Activated CD4-positive, CD25-positive, alpha-beta regulatory T cell (primary cell): ENCODE measurements at places on chromosomes 2 and 18.
A peak's percentile ranks its signal among the peaks of the same experiment; 100 is the strongest.

GRCh38 chr2:111898703-111899514 is 502 bp downstream of the MERTK start:
- no peak for DNase-seq

GRCh38 chr18:32920796-32921787 is 148.3 kb upstream of the KLHL14 start:
- DNase-seq, result no peak

GRCh38 chr2:105873281-105873680 is 128.6 kb downstream of the NCK2 start:
- DNase-seq, result no peak

DNA sequence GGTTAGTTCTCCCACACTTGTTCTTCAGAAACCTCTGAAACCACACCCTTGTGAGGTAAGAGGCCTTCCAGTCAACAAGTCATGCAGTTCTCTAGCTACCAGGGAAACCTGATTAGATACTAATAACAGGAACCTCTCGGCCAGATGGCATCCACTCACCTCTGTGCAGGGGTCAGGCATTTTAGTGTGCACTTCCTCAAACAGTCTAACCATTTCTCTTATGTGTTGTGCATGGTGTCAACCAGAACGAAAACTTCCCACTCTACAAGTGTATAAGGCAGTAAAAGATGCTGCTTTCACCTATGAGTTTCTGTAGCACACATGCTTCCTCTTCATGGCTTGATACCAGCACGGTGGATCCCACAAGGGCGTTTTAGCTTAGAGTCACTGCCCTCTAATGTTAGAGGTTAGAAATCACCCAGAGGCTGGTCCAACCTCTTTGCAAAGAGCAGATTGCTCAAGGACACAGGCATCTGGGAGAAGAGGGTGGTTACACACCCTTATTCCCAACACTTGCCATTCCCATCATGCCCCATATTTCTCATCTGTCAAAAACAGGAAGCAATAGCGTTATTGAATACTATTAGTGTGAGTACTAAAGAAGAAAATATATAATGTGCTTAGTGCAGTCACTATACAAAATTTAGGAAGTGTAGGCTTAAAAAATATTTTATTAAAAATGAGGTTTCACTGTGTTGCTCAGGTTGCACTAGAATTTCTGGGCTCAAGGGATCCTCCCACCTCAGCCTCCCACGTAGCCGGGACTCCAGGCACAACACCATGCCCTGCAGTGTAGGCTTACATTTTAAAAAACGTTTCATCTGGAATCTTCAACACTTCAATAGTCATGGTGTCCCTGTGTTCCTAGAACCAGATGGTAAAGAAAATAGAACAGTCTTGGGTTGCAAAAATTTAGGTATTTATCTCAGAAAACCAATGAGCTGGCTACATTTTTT is 34.5 kb upstream of the RAB31 start:
- no peak for DNase-seq

GRCh38 chr2:188978291-188979081 is 4.3 kb downstream of the COL3A1 start:
- DNase-seq, result no peak

DNA sequence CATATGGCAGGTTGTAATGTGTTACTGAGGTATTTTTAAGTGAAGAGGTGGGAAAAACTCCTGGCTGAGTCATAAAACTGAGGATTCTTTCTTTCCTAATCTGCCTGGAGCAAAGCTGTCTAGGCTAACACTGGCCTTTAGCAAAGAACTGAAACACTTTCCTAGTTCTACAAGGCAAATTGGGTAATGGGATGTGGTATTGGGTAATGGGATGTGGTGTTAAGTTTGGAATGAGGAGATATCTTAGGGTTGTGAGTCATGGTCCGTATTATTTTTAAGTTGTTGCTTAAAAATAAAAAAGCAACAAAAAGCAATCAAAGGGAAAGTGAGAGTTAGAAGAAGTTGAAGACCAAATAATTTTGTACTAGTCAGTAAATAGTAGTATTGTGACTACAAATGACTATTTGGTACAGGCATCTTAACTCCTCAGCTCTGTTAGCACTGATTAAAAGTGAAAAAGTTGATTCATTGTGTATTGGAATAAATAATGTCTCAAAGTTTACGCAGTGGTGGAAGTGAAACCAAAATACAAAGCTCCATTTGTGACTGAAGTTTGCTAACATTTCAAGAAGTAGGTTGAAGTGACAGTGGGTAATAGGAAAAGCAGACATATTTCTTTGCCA is 216.8 kb downstream of the CAMKMT start:
- no peak for DNase-seq

- DNase-seq, result no peak
Observed at GRCh38 chr2:3784731-3785130, 81.4 kb downstream of the DCDC2C start.

DNA sequence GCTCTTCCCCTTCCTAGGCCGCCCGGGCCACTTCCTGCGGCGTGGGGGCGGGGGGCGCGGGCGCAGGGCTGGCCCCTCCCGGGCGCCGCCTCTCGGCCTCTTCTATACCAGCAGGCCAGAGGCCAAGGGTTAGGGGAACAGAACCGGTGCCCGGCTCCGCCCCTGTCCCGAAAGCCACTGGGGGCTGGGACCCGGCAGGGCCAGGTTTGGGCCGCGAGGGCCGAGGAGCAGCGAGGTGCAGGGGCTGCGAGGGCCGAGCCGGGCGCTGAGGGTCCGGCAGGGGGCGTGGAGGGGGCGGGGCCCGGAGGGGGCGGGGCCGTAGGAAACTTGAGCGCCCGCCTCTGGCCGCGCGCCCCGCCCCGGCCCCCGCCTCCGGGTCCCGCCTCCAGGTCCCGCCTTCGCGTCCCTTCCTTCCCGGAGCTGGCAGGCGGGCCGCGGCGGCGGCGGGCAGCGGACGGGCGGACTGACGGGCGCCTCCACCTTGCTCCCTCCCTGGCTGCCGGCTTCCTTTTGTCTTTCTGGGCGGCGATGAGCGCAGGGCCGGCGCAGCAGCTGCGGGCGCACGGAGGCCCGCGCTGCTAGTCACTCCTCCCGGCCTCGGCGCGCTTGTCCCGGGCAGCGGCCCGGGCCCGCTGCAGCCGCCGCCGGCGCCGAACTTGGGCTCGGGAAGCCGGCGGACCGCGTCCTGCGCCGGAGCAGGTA is at the start of gene HPCAL1:
TSS of gene HPCAL1 (plus strand) at position 426 of the 702 bp plus-strand sequence. CDS start 116,854 bp downstream, outside the sequence.
- peak; percentile 72 for DNase-seq

- no peak for DNase-seq
Observed at GRCh38 chr18:63291278-63291677, 28.3 kb downstream of the BCL2 start.

GRCh38 chr18:62710417-62710816 is 4.9 kb upstream of the PHLPP1 start:
- DNase-seq, result no peak

DNA sequence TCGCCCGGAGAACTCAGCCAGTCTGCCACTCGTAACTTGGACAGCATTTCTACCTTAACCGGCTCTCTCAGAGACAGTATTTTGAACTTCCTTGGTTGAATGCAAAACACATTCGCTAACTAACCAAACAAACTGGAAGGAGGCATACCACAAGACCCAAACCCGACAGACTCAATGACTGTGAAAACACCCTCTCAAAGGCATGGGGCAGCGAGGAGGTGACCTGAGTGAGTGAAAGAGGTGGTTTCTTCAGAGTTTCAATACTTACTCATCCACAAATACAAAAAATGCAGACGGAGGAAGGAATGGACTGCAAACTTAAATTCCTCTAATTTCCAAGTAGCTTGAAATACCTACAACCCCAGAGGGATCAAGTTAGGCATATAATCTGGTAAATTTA is 132.9 kb downstream of the GAREM1 start:
- no peak for DNase-seq

DNA sequence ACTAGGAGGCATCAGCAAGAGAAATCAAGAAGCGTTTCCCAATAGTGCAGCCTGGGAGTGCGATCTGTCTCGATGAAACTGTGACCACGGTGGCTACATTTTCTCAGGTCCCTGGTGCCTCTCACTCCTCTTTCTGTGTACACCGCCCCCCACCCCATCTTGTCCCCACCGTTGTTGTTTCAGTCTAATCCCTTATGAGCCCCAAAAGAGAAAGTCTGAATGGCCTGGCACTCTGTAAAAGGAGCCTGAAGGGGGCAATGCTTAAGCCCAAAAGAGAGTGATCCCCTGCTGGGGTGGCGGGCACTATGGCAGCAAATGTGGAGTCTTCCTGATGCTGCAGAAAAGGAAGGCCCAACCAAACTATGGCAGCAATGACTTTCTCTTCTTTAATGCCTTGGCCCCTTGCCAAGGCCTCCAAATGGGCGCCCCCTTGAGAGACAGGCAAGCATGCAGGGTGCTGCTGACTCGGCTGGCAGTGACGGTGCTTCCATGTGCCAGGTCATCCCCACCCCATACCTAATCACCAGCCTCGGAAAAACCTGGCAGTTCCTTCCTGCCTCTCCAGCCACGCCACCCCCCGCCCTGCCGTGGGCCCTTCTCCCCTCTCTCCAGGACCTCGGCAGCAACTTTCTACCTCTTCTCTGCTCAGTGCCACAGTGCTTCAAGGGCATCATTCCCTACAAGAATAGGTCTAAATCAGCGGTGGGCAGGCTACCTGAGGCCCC is 123.0 kb downstream of the CYP26B1 start:
- no peak for DNase-seq

- no peak for DNase-seq
Observed at GRCh38 chr2:148512501-148512900, 132.1 kb upstream of the EPC2 start.

DNA sequence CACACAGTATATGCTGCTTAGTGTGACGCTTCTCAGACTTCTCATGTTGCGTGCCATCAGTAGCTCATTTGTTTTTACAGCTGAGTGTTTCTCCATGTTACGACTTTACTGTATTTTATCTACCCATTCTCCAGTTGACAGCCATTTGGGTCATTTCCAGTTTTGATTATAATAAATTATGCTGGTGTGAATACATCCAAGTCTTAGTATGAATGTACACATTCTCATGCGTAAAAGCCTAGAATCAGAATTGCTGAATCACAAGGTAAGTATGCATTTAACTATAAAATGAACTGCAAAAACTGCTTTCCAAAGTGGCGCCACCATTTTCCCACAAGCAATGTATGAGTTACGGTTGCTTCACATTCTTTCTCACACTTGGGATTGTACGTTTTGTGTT is 184.2 kb upstream of the SLC35G4 start:
- no peak for DNase-seq

- no peak for DNase-seq
Observed at GRCh38 chr2:119333360-119333759, 33.3 kb downstream of the C2orf76 start.

DNA sequence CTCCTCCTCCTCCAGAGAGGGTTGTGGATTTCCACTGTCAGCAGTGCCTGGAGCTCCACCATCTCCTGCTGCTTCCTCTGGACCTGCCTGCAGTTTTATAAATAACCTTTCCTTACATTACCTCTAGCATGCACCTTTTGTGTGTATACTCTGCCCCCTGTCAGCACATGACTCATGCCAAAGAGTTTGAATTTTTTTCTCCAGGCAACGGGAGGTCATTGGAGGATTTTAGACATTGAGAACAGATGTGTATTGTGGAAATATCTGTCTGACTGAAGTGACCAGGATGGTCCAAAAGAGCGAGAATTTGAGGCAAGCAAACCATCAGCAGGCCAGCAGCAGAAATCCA is 31.7 kb downstream of the IL37 start:
- no peak for DNase-seq

DNA sequence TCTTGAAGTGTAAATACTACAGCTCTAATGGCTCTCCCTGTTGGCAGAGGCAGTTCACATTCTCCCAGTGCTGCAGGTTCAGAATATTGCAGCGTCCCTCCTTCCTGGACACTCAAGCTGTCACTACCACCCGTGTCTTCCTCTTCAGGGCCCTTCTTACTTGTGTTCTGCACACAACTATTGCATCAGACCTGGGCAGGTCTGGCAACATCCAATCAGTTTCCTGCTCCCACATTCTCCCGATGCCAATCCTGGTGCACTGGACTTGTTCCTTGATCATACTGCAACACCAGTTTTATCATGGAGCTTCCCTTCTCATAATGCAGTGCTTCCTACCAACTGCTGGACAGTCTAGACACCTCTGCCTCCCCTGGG is 161.5 kb downstream of the CAPN13 start:
- DNase-seq, result no peak

- DNase-seq, result no peak
Observed at GRCh38 chr2:219059375-219059724, 1.4 kb downstream of the IHH start.

DNA sequence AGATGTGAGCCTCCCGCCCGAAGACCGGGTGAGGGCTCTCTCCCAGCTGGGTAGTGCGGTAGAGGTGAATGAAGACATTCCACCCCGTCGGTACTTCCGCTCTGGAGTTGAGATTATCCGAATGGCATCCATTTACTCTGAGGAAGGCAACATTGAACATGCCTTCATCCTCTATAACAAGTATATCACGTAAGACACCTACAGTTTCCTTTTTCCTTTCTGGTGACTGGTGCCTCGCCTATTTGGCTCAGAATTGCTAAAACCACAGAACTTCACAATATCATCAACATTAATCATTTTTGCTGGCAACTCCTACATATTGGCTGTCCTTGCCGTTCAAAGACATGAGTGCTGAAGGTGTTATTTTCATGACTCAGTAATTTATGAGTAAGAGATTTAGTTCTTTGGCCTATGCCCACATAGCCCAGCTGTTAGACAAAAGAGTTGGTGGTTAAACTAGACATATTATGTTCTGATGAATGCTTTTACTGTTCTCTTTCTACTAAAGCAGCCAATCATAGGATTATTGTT is 2.2 kb downstream of the STAMBP start:
- DNase-seq, result no peak

DNA sequence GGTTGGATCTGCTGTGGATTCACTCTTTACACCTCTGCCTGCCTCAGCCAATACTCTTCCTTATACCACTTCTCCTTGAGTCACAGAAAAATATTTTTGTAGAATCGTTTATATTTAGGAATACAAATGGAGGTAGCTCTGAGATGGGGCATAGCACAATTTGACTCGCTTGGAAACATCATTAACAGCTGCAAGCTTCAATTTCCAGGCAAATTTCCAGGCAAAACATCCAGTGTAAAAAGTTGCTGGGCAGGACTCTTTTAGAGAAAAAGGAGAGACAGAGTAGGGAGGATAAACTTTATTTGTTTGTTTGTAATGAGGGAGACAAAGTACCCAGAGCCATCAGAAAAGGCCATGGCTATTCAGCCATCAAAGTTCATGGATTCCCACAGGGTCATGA is 74.4 kb upstream of the SOX11 start:
- DNase-seq, result no peak

DNA sequence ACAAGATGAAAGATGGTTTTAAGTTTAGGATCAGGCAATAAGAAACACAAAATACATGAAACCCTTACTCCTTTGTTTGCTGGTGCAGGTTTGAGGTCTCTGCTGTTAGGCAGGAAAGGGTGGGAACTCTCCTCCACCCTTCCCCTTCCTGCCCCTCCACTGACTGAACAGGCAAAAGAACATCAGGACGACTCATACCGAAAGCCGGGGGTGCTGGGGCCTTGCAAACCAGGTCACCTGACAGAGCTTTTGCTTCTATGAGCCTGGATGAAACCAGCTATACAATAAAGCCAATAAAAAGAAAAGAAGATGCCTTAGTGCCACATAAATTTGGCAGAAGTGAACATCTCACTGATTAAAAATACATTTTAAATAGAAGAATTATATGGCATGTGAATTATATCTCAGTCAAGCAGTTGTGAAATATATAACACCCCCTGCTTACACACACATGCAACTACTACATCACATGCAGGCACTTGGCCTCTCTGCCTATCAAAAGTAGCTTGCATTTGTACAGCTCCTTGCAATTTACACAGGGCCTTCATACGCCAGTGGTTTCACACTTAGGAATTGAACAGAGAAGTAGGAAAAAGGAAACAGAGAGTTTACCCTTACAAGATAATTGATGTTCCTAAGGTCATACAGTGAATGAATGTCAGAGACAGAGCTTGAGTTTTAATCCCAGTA is 215.1 kb upstream of the TRIB2 start:
- peak; percentile 34 for DNase-seq

- no peak for DNase-seq
Observed at GRCh38 chr2:224716201-224716600, at the start of gene CCDC195. TSS of gene CCDC195 (minus strand) at chr2:224716365. CDS start at chr2:224716365, 0 bp downstream.
